ENCODE measurements at places on chromosomes 13 and 19. TPM values are rescaled to one million over a fixed set of nuclear protein-coding genes. Genes with fewer than 3 reads are reported as not detected.
A peak's percentile ranks its signal among the peaks of the same experiment; 100 is the strongest.

GRCh38 chr19:34480971-34481841, at the start of gene WTIP:
Gene WTIP (plus strand): TSS chr19:34481758. CDS start chr19:34481975, 217 bp downstream.
- DNase-seq, result peak; percentile 93

DNA sequence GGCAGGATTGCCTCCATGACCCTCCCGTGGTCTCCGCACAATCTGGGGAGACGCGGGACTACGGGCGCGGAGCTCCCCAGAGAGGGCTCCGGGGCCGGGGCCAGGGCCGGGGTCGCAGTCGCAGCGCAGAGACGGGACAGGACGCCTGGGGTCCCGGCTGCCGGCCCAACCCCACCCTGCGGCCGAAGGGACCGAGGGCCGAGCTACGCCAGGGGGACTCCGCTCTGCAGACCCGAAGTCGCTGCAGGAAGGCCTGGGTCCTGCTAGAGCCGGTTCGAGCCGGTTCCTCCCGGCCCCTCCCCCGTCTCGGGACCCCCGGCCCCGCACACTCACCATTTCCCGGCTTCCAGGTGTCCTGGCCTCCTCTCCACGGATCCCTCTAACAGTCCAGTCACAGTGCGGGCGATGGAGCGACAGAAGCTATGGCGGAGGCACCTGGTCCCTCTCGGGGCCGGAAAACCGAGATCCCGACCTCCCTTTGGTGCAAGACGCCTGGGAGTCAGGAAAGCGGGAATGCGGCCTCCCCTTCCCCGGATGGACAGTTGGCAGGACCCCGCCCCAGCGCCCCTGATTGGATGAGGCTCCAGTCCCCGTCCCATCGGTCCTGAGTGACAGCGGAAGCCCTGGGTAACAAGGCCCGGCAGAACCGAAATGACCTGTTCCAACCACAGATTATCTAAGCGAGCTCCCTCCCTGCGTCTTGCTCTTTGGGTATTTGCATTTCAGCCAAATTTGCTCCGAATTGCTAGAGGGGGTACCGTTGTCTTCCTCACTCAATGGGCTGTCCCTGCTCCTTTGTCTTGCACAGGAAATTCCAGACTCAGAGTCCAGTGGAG, at the start of gene ZNF625:
Gene ZNF625, minus strand, starts transcription at position 512 of the 836 bp plus-strand sequence. Its CDS starts 176 bp downstream, at position 336.
- DNase-seq, result no peak

DNA sequence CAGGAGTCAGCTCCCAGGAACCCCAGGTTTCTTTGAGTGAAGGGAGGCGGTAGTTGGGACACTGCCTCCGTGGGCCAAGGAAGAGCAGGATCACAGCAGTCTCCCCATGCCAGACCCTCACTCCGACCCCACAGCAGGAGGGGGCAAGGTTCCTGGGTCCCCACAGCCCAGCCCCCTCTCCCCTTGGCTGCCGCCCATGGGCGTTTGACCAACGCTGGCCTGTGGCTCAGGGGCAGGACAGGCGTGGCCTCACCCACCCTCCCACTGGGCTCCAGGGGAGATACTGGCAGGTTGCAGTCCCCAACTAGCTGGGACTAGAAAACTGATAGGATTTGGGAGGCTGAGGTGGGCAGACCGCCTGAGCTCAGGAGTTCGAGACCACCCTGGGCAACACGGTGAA, 9.2 kb downstream of the COPE start:
- DNase-seq, result no peak

DNA sequence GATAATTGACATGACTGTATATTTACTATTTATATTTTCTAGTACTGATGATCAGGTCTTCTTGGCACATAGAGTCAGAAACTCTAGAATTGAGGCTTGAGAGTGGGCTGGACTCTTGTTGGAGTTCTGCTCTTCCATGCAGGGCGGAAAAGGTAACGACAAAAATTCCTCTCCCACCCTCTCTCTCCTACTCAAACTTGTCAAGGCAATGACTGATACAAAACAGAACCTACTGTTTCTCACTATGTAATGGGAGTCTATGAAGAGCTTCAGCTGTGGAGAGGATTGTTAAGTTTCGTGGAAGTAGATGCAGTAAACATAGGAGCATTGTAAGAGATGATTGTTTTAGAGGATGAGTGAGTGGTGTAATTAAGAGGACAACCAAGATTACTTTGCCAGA, 8.8 kb downstream of the EDNRB start:
- no peak for DNase-seq

GRCh38 chr13:97640268-97640667, 206.3 kb downstream of the RAP2A start:
- DNase-seq, result no peak

DNA sequence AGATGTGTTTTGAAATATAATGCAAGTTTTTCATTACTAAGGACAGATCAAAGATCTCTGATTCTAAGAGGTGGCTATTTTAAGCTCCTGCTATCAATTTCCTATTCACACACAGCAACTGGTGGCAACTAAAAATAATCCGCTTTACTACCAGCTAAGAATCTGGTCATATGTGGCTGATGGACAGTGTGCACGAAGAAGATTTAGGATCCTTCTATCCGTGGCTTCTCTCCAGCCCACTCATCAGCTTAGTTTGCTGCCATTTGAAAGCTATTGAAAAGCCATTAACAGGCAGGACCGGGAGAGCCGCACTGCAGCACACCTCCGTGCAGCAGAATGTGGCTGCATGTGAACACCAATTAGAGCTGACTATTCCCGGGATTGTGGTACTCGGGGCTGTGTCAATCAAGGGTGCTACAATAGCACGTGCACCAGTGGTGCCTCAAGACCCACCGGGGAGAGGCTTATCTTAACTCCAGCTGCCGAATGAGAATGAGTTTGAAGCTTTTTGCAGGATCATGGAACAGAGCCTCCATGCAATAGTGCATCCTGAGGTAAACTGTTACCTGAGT, at the start of gene MYO16:
Gene MYO16, plus strand, starts transcription at position 431 of the 572 bp plus-strand sequence. CDS start 234 bp downstream, outside the sequence.
- no peak for DNase-seq

DNA sequence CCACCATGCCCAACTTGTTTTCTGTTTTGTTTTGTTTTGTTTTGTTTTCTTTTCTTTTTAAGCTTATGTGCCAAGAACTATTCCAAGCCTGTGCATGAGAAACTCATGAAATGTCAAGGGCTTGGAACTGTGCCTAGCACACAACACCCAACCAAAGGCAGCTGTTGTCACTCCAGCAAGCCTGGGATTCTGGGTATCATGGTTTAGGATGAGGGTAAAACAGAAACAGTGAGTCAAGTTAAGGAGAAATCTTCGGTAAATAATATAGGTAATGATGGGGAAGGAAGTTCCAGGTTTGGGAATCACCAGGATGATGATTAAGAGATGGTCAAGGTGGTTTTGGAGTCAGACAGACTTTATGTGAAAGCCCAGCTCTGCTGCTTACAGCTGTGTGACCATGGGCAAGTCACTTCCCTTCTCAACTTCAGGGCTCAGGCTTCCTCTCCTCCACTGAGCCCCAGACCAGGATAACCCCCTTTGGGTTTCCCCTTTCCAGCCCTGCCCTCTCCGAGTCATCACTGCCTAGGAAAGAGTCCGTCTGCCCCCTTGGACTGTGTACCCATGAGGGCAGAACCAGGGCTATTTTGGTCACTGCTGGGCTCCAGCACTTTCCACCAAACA, 5.0 kb downstream of the PVR start:
- DNase-seq, result no peak

- no peak for DNase-seq
Observed at GRCh38 chr13:109869312-109870237, 83.2 kb upstream of the IRS2 start.

The GNG8 gene
- not detected for total RNA-seq

DNA sequence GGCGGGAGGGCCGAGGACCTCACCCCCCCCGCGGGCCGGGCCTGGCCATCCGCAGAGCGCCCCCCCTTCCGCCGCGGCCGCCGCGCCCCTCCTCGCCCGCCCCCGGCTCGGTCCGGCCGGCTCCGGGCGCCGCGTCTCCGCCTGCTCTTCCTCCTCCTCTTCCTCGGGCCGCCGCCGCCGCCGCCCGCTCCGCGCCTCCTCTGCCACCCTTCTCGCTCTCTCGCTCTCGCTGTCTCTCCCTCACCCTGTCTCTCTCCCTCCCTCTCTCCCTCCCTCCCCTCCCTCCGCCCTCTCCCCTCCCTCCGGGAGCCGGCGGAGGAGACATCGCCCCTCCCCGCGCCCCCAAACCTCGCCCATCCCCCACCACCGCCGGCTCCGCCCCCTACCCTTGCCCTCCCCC, at the start of gene SHANK1:
Gene SHANK1, minus strand, starts transcription at position 237 of the 400 bp plus-strand sequence. CDS start 2,883 bp downstream, outside the sequence.
- DNase-seq, result no peak

The NOTCH3 gene
- total RNA-seq, result 60.6 TPM

GRCh38 chr19:56927294-56927693, 86.8 kb upstream of the PEG3 start:
- DNase-seq, result no peak

GRCh38 chr13:52644108-52644507, 1.9 kb downstream of the HNRNPA1L2 start:
- no peak for DNase-seq

- no peak for DNase-seq
Observed at GRCh38 chr13:101144808-101145419, 271.4 kb downstream of the NALCN start.

DNA sequence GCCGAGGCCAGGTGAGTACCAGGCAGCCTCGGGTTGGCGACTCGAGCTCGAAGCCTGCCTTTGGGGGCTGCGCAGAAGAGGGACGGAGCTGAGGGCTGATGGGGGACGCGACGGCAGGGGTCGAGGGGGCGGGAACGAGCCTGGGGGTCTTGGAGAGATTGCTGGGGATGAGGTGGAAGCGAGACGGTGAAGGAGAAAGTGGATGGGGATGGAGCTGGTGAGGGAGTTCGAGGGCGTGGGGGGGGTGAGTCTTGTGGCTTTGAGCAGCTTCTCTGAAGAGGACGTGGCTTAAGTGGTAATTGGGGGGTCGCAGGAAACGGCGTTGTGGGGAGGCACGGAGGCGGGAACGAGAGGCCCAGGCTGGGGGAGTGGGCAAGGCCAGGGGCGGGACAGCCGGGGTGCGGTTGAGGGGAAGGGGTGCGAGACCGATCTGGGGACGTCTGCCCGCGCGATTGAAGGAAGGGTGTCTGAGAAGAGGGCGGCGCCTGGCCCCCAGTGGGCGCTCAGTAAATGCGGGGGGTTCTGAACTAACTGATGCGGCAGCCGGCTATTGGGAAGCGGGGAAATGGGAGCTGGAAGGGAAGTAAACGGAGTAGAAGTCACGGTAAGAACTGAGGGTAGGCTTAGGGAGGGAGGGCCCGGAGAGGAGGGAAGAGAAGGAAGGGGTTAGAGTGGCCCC, 426 bp downstream of the MYO9B start:
- DNase-seq, result no peak

GRCh38 chr19:10829967-10830366, 6.0 kb downstream of the TMED1 start:
- no peak for DNase-seq

The CEACAM20 gene
- 0.16 TPM for total RNA-seq

- no peak for DNase-seq
Observed at GRCh38 chr13:74922963-74923362, 559.0 kb downstream of the TBC1D4 start.

The PTGIR gene
- total RNA-seq, result not detected

The MBD3L2 gene
- total RNA-seq, result not detected

DNA sequence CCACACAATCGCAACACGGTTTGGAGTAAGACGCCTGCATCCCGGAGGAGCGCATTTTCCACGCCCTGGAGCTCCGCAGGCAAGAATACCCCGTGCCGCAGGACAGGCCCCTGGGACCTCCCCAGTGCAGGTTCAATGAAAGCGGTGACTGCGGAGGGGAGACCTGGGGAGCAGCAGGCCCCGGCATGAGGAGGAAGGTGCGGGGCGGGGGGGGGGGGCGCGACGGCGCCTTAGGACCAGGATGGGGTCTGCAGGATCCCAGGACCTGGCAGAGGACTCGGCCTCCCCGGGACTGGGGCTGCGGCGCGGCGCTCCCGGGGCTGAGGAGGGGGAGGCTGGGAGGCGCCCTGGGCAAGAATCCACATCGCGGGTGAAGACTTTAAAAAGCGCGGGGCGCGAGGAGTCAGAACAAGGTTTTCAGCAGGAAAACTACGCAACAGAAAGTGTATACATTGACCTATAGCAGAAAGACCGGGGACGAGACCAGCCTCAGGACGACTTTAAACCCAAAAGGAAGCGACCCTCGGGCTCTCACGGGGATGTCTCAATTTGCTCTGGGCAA, 432 bp downstream of the ZNF611 start:
- DNase-seq, result peak; percentile 32

DNA sequence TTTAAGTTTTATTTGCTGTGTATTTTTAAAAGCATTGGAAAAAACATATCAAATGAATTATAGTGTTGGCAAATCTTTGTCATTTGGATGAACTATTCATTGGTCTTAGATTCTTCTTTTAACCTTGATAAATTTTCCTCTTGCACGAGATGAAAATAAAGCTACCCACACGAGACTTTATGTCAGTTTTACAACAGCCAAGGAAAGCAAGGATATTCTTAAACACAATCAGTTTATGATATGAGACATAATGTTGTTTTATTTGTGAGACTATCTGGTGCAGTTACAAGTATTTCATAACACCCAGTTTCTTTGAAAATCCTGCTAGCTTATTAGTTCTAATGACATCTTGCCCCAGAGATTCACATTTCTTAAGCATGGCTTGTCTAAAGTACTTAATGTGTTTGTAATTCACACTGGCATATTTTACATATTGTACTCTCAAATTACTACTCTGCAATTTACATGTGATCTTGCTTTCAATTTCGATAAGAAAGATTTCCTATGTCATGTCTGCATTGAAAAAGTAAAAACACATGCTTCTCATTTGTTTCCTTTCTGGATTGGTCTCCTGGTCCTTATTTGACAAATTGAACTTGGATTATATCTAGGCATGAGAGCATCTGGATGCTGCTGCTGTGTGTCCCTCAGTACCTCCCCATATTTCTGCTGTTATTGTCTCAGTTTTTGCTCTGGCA, 955.5 kb upstream of the PCDH9 start:
- DNase-seq, result no peak

The LRFN3 gene
- total RNA-seq, result 12.4 TPM

The DACT3 gene
- 0.75 TPM for total RNA-seq

The TTYH1 gene
- total RNA-seq, result not detected

DNA sequence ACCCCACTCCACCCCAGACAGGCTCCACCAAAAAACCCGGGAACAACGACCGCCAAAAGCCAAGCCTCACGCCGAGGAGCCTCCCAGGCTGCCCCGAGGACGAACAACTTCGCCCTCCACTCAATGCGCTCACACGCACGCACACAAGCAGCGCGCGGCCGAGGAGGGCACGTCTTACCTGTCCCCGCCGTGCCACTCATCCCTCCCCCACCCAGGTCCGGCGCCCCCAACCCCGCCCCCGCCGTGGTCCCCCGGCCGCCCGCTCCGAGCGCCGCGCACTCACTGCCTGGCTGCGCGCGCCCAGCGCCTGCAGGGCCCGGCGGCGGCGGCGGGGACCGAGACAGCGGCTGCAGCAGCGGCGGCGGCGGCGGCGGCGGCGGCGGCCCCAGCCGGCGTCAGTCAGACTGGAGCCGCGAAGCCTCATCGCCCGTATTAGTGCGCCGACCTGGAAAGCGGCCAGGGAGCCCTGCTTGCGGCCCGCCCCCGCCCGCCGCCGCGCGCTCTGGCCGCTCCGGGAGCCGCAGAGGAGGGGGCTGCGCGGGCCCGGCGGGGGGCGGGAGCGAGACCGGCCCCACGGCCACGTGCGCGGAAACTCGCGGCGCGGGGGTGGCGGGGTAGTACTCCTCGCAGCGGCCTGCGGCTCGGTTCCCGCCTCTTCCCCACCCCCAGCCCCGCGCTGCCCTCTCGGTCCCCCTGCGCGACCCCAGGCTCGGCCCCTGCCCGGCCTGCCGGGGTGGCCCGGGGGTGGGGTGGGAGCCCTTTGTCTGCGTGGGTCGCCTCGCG, at the start of gene SMAD9:
Gene SMAD9, minus strand, starts transcription at position 406 of the 783 bp plus-strand sequence. CDS start 40,549 bp downstream, outside the sequence.
- DNase-seq, result no peak
